ENCODE measurements at places on chromosomes 7 and 10. TPM values are rescaled to one million over a fixed set of nuclear protein-coding genes. Genes with fewer than 3 reads are reported as not detected.
A peak's percentile ranks its signal among the peaks of the same experiment; 100 is the strongest.

DNA sequence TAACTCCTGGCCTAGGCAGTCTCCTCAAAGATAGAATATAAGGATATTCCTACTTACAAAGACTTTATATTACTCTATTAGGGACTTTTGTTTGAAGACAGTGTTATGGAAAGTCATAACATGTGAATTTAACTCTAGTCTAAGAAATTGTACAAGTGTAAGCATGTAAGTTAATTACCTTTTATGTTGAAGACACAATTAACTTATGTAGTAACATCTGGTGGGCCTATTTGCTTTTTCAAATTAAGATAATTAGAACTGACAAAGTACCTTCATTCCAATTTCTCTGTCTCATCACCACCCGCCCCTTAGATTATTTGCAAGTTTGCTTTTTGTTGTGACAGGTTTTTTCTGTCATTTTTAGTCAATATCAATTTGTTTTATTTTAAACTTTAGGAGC lies 126.0 kb upstream of the THSD7A start:
- DNase-seq, result no peak

- peak; percentile 76 for DNase-seq
These were observed 173.3 kb downstream of the ELFN1 start for GRCh38 chr7:1843271-1843861.

DNA sequence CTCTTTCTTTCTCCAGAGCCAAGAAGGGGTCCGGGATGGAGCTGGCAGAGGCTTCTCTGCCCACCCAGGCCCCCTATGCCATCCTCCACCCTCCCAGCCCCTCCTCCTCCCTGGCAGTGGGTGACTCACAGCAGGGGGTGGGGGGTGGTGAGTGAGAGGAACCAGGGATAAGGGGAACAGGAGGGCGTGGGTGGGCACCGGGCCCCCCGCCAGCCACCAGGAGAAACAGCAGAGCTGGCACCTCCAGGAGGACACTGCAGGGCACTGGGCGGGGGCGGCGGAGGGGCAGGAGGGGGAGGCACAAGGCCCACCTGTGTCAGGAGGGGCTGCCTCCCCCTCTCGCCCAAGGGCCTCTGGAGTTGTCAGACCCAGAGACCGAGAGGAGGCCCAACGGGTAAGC lies 56.0 kb downstream of the CAMK2B start:
- DNase-seq, result no peak

DNA sequence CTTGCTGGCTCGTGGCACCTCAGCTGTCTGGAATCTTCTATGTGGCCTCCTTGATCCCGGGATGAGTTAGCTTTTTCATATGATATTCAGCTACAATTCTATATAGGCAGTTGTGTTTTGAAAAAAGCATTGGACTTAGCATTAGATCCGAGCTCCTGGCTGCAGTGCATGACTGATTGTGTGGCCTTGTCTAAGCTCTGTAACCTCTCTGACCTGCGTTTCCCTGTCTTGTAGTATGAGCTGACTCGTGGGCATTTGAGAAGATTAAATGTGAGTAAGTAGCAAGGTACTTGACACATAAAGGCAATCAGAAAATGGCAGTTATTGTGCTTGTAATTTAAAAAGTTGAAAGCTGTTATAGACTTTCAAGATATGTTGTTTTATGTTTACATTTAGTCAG lies 85.9 kb downstream of the CCNY start:
- DNase-seq, result no peak

DNA sequence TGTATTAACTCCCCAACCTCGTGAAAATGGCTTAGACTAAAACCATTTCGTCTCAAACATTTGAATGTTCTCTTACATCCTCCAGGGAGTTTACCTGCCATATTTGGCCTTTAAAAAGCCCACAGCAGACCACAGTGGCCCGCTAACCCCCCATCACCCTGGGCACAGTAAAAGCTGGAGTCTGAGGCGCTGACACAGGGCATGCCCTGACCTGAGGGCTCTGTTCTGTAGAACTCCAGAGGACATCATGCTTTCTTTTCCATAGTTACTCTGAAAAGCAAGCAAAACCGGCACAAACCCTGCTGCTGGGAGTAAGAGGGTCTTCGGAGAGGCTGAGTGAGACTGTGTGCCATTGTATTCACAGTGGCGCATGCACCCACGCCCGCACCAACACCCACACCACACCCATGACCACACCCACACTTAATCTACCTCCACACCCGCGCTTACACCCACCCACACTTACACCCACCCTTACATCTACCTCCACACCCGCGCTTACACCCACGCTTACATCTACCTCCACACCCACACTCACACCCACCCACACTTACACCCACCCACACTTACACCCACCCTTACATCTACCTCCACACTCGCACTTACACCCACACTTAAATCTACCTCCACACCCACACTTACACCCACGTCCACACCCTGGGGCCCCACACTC lies 32.1 kb downstream of the LRRC27 start:
- peak; percentile 38 for DNase-seq

GRCh38 chr7:6636741-6637543 lies at the start of gene ZNF316:
Gene ZNF316, plus strand, starts transcription at chr7:6637318. Its CDS starts 5,092 bp downstream, at chr7:6642410.
- DNase-seq, result peak; percentile 69

DNA sequence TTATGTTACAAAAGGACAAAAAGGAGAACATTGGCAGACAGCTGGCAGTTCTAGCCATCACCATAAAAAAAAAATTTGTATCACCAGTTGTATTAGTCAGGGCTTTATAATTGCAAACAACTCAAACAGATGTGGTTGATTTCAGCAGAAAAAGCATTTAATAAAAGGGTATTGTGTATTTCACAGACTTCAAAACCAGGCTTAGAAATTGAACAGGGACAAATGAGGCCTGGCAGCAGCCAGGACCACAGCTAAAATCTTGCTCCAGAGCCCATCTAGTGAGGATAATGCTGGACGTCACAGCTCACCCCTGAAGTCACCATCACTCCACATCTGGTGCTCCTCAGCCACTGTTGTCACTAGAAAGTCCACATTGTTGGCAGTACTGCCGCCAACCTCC lies 52.9 kb upstream of the CALD1 start:
- no peak for DNase-seq

- DNase-seq, result no peak
These were observed 21.3 kb upstream of the ZNF467 start for GRCh38 chr7:149794661-149795060.

- no peak for DNase-seq
These were observed 133.6 kb downstream of the GRK5 start for GRCh38 chr10:119340893-119341458.

DNA sequence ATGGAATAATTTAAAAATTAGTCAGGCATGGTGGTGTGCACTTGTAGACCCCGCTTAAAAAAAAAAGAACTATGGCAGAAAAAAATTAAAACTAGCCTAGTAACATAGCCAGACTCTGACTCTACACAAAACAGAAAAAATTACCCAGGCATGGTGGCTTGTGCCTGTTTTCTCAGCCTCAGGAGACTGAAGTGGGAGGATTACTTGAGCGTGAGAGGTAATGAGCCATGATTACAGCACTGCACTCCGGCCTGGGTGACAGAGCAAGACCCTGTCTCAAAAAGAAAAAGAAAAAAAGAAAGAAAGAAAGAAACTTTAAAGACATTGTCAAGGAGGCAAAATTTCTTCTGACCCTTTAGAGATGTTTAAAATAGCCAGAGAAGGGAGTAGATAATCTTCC lies 109.0 kb upstream of the TMEM106B start:
- DNase-seq, result no peak

DNA sequence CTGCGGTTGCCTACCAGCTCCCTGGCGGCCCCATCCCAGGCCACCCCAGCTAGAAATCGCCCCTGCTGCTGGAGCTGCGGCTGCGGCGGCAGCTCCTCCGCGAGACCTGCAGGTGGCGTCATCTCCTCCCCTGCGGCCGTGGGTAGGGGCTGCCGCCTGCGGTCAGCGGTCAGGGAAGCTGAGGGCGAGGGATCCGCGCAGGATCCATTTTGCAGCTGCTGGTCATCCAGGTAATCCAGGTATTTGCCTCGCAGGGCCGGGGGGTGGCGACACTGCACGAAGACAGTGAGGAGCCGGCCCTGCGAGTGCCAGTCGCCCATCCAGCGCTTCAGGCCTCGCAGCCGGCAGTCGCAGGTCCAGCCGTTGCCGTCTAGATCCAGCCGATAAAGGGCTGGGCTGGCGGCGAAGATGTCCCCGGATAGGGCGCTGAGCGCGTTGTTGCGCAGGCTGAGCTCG lies 1.5 kb downstream of the TRIL start:
- DNase-seq, result peak; percentile 82

DNA sequence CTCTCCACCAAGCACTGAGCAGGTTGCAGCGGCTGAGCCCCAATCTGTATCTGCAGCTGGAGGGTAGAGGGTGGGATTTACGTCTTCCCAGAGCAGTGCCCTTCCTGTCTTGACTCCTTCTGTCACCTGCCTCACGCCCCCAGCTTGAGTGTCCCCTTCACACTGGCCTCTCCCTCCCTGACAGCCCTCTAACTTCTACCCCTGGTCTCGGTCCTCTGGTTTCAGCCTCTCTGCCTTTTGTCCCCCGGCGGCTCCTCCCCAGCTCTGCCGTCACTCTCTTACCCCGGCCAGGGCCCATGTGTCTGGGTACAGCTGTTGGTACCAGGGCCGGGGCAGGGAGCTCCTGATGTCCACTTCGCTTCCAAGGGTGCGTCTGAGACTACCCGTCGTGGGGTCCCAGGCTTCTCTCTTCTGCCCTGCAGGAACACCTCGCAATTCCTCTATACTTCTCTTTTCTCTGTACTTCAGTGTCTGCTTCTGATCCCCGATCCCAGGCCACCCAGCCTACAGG lies 654 bp downstream of the MUC3A start:
- DNase-seq, result no peak

- DNase-seq, result no peak
These were observed 249.0 kb downstream of the C7orf25 start for GRCh38 chr7:42662862-42663261.

- peak; percentile 83 for DNase-seq
These were observed 93.8 kb downstream of the INPP5A start for GRCh38 chr10:132631338-132631735.

GRCh38 chr7:20223356-20223755 lies 6.2 kb upstream of the MACC1 start:
- DNase-seq, result no peak

DNA sequence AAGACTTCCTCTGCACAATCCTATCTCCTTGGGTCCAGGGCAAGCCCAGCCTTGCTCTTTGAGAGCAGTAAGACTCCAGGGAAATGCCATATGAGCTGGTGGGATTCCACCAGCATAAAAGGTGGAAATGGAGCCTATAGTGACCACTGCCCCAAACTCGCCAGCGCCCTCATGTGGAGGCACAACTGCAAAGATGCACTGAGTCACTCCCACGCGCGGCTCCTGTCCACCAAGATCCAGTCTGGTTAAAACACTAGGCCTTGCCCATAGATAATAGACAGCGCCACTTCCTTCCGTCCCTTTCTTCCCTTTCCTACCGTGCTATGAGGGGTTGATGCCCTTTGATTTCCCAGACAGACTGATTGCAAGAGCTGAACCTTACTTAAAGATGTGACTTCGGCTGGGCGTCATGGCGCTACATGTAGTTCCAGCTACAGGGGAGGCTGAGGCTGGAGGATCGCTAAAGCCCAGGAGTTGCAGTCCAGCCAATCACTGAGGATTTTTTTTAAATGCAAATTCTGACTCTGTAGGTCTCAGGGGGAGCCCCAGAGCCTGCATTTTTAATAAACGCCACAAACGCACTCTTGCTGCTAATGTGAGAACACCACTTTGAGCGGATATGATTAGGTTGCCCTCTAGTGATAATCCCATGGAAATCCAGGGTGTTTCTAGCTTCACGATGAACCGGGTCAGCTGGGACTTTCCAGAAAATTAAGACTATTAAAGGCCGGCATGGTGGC lies 136.5 kb downstream of the EPC1 start:
- DNase-seq, result peak; percentile 55

GRCh38 chr10:69913606-69914382 lies 112.1 kb downstream of the COL13A1 start:
- DNase-seq, result no peak

DNA sequence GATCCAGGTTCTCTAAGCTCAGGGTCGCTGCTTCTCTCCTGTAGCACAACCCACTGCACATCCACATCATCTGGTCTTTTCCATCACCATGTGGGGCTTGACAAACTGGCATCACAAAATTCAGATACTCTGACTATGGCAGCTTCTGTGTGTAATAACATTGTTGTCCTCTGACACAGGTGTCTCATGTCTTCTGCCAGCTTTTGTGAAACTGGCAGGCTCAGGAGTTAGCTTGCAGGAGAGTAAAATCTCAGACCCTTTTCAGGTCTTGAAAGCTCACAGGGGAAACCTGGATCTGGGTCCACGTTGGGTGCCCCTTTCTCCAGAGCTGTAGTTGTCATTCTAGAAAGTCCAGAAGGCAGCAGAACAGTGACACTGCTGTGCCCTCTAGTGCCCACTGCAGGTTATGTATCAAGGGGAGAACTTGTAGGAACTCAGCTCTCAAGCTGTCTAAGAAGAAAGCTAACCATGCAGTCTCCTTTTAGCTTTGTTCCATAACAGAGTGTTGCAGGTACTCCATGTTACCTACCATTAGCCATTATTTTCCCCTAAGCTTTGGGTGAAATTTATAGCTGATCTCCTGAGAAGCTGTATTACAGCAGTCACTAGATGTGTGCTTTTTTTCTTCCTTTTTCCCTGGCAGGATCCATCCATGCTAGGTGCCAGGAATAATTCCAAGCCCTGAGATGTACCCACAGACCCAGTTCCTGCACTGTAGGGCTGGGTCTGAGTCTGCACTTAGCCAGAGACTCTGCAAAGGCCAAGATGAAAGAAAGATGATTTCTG lies 102.7 kb downstream of the ZNF248 start:
- no peak for DNase-seq

DNA sequence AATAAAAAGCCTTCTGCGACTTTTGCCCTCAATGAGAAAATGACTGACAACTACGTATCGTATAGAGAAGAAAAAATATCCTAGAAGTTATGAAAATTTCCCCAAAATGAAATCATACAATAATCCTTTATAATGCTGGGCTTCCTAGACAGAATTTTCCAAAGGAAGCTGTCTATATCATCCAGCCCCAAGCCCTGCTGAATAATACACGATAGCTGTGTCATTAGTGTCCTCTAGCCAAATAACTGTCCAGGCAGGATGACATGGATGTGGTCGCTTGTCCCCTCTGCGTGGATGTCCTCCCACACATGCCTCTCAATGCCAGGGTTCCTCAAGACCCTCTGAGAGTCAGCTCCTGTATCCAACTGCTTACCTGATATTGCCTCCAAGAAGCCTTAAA lies 61.7 kb upstream of the ECHDC3 start:
- no peak for DNase-seq

The PRPS1L1 gene
- not detected for polyA plus RNA-seq

The GBX1 gene
- polyA plus RNA-seq, result 0.59 TPM

The PRF1 gene
- 0.28 TPM for polyA plus RNA-seq

The CPA2 gene
- 0.39 TPM for polyA plus RNA-seq

The KIAA1217 gene
- 29.2 TPM for polyA plus RNA-seq

The CTAGE15 gene
- 0.90 TPM for polyA plus RNA-seq

The VIPR2 gene
- polyA plus RNA-seq, result 8.6 TPM

The HOXA9 gene
- polyA plus RNA-seq, result 28.5 TPM

The FAM25G gene
- polyA plus RNA-seq, result not detected

The ZCCHC24 gene
- polyA plus RNA-seq, result 51.7 TPM

The CRYGN gene
- 0.09 TPM for polyA plus RNA-seq

Data from muscle of leg (tissue), 16 donors.